ENCODE measurements at places on chromosomes 1 and 21.

DNA sequence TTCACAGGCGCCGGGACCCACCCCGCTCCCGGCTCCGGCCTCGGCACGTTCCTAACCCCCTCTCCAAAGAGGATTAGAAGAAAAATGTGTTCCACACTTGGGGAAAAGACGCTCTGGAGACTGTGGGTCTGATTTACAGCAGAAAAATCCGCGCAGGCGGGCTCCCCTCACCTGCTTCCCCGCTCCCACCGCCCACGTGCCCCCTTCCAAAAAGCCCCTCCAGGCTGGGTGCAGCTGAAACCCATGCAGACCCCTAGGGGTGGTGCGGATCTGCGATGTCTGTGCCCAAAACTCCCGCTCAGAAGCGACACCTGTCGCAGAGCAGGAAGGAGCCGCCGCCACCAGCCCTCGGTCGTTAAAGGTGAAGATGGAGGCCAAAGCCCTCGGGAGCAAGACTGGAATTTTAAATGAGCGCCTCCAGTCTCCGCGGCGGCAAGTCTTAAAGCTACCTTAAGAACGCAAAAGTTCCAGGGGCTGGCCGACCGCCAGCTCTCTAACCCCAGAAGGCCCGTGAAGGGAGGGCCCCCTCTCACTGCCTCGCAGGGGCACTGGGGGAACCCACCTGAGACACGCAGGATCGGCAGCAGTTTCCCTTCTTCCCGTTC lies 688 bp upstream of the CHD5 start:
- DNase-seq: peak; percentile 49

DNA sequence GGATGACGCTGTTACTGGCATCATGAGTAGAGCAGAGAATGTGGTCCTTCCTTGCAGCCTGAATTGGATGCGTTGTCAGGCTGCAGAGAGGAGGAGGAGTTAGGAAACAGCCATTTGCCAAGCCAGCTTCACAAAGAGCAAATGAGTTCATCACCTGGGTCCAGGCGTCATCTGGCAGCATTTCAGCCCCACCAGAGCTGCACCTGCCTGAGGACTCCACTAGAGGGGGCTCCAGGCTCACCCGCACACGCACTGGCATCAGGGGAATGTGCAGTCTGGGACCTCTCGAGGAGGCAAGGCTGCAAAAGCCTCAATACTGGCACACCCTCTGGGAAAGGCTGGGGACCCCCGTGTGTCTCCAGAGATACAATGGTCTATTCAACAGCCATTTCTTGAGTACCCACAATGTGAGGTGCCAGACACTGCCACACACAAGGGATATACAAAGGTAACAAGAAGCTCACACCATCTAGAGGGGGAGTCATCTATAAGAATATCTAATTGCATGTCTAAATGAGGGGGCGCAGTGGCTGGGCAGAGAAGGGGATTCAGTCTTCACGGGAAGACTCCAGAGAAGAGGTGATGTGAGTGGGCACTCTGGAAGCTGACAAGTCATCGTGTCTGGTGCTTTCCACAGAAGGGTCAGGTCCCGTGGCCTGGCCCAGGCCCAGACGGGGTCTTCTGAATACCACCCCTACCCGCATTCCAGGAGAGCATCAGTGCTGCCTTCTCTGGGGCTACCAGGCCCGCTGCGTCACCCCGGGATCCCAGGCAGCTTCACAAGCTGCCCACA lies 53.5 kb upstream of the CNTN2 start:
- peak; percentile 85 for DNase-seq

DNA sequence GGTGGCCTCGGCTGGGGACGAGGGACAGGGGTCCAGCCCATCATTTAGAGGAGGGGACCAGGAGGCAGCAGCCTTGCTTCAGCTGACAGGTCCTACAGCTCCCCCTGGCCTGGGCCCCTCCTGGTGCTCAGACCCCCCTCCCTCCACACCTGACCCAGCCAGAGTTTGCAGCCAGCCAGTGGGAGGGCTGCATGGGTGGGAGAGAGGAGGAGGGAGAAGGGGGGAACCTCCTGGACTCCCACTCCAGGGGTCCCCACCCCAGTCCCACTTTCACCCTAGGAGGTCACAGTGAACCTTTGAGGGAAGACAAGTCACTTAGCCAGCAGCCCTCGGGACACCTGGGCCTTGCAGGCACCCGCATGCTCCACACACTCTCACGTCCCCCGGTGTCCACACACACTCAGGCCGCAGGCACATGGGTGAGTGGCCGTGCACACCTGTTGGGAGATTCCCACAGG lies 108.9 kb upstream of the ZBTB40 start:
- no peak for DNase-seq

DNA sequence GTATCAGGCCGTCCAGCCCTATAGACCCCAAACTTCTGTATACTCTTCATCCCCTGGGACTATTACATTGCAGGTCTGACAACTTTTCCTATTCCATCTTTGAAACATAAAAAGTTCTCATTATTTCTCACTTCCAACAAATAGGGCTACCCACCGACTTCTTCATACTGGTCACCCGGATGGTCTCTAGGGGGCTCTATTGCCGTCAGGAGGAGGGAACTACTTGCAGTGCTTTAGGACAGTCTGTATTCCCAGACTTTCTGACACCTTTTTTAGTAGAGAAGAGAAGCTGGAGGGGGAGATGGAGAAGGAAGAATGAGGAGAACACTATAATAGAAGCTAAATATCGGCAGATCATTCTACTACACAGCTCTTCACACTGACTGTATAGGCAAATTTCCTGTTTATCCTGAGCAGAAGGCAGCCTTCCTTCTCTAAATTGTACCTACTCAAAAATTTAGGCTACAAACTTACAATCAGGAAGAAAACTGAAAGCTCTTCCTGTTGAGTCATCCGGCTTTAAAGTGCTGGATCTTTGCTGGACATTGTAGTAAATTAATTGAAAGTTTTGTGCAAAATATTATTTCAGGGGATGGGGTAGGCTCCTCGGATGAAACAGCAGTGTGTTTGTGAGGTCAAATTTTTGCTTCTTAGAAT lies 54.6 kb downstream of the CDC7 start:
- DNase-seq: peak; percentile 24

DNA sequence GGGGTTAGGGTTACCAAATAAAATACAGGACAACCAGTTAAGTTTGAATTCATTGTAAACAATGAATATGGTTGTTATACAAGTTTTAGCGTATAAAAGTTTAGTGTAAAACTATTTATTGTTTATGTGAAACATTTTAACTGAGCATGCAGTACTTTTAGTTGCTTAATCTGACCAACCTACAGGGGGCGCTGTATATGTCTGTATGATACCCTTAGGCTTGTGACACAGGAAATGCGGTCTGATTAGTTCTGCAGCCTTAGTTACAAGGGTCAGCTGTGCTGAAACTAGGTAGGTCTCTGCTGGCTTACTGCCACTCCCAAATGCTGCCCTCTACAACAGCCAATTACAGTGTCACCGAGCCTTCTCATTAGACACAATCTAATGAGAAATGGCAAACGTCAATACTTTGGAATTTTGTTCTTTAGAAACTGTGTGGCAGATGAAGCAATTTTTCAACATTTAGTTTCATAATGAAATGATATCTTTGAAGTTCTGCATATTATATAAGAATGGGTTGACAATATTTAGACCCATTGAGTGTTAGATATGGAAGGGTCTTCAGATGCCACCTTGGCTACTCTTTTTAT lies 56.2 kb downstream of the NTNG1 start:
- DNase-seq: peak; percentile 49

- DNase-seq: peak; percentile 31
These were observed 18.6 kb upstream of the PRDM15 start for GRCh38 chr21:41897700-41898099.

- DNase-seq: no peak
These were observed 14.7 kb downstream of the SFPQ start for GRCh38 chr1:35178295-35178695.

- DNase-seq: peak; percentile 93
These were observed 94.7 kb downstream of the PPIAL4G start for GRCh38 chr1:148388260-148389026.

DNA sequence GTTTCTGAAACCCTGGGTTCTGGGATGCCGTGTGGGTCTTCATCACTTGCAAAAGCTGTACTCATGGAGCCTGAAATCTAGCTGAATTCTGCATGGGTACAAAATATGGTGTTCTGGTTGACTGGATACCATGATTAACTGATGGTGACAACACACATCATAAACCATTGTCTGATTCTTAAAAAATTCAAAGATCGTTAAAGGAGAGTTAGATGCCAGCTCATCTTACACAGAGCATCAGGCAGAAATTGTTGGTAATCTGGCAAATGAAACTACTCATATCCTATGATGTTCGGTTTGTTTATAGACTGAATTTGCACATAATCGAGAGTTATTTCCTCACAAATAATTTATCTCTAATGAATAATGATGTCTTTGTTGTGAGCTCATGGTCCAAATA lies 218.1 kb upstream of the PKN2 start:
- DNase-seq: no peak

GRCh38 chr1:37461698-37462436 lies 12.5 kb upstream of the ZC3H12A start:
- no peak for DNase-seq

GRCh38 chr1:203178821-203179666 lies 3.4 kb upstream of the MYBPH start:
- no peak for DNase-seq

DNA sequence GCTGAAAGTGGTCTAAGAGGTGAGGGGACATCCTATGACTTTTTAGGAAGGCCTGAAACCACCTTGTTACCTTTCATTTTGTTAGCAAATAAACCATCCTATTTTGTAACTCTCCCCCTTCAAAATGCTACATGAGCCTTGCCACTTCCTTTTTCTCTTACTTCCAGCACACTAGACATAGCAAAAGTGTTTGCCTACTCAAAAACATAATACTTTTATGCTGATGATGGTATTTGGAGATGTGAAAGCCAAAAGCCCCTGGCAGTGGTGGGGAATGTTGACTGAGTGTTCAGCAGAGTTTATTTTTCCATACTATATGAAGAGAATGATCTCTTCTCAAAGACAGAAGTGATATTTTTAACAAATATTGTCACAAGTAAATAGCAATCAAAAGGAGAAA lies 134.2 kb downstream of the EDEM3 start:
- DNase-seq: no peak

GRCh38 chr1:198492872-198493271 lies 47.6 kb downstream of the ATP6V1G3 start:
- no peak for DNase-seq

- DNase-seq: no peak
These were observed 9.2 kb upstream of the OSBPL9 start for GRCh38 chr1:51607681-51608095.

GRCh38 chr1:24720152-24720551 lies 25.1 kb upstream of the CLIC4 start:
- no peak for DNase-seq

DNA sequence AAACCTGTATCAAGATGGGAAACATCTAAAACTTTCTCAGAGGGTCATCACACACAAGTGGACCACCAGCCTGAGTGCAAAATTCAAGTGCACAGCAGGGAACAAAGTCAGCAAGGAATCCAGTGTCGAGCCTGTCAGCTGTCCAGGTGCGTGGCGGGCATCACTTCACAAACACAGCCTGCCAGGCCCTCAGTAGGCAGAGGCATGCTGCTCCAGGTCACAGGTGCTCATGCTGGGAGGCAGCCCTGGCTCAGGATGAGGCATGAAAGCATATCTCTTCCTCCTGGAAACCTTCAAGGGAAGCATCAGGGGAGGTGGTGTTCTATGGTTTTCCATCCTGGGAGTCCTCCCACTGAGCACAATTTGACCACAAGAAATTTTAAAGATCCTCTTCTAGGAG lies 6.3 kb downstream of the CD2 start:
- DNase-seq: no peak

- DNase-seq: no peak
These were observed 2.2 kb downstream of the ATPAF1 start for GRCh38 chr1:46665983-46666382.

DNA sequence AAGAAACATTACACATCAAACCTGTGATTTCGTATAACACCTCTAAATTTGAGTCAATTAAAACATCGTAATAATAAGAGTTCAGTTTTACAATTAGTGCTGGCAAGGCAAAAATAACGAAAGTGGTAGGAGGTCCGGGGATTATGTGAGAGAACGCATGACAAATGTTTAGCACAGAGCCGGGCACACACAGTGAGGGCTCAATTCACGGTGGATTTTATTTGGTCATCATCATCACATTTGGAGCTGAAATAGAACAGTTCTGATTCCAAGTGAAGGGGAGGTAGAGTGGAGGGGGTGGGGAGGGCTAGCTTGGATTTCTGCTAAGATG lies 20.0 kb downstream of the H3-3A start:
- DNase-seq: no peak

- no peak for DNase-seq
These were observed 31.3 kb upstream of the DNAJC11 start for GRCh38 chr1:6732942-6733341.

GRCh38 chr1:203406446-203407045 lies 55.6 kb upstream of the FMOD start:
- no peak for DNase-seq

DNA sequence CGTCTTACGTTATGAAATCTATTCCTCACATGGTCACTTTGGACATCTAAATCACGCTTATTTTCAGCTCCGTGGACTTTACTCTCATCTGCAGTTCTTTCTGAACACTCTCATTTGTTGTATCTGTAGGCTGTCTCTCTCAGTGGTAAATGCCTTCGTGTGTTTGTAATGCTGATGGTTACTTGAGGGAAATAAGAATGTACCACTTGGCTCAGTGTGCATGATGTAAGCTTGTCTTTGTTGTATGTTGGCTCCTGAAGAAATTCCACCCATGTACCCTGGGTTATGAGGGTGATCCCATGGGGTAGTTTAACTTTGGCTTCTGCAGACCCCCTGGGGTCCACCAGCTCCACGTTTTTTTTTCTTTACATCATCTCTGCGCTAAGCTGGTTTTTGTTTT lies 378.4 kb downstream of the SETD4 start:
- no peak for DNase-seq

DNA sequence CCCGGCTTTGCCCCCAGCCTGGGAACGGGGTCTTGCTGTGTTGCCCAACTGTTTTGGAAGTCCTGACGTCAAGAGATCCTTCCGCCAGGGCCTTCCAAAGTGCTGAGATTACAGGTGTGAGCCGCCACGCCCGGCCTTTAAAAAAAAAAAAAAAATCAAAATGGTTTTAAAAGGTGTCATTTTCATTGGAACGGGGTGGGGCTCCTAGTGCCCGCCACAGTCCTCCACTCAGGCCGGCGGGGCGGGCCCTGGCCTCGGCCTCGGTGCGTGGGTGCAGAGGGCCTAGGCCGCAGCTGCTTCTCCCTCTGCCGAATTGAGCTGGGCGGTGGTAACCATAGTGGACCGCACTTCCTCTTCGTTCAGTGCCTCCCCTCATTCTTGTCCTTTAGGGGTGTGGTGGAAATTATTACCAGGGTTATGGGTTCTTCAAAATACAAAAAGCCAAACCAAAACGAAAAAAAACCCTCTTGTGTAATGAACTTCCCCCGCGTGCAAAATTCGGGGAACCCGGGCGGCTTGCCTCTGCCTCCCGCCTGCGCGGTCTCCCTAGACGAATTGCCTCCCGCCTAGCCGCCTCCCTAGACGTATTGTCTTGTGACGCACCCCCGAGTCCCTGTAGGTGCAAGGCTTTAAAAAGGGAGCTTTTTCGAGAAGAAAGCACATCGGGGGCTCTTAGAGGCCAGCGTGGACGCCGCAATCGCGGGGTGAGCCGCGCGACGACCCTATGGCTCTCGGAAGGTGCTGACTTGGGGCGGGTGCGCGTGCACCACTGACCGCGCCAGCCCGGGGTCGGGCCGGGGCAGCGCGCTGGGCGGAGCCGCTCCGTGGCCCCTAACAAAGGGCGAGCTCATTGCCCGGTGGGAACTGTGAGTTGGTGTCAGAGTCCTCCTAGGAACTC lies 10.5 kb upstream of the SPEN start:
- DNase-seq: peak; percentile 54
